Activated T-cell treated with anti-CD3 and anti-CD28 coated beads, Interleukin-2, amount 50 U/mL, for 72 hours (primary cell): ENCODE measurements at places on chromosomes 7 and 10. TPM values are rescaled to one million over a fixed set of nuclear protein-coding genes. Genes with fewer than 3 reads are reported as not detected.

Gene FOXI2
- not detected for total RNA-seq

DNA sequence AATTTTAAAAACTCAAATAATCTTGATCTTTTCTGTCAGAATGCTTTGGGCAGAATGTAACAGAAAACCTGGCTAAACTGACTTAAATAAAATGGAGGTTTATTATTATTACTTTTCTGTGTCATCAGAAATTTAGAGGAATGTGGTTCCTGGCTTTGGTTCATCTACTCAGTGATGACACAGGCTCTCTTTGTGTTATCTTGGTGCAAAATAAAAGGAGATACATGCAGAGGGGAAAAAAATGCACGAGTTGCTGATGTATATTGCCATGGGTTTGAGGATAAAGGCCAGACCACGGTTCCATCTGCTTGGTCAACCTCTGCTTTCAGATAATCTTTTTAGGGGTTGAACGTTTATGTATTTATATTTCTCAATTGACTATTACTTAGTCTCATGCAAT lies 181.4 kb downstream of the SUGCT start:
- DNase-seq: no peak

GRCh38 chr10:48801001-48801421 lies 116.3 kb downstream of the WDFY4 start:
- no peak for DNase-seq

Gene SPAG6
- 0.38 TPM for total RNA-seq

Gene STRIP2
- 79.2 TPM for total RNA-seq

DNA sequence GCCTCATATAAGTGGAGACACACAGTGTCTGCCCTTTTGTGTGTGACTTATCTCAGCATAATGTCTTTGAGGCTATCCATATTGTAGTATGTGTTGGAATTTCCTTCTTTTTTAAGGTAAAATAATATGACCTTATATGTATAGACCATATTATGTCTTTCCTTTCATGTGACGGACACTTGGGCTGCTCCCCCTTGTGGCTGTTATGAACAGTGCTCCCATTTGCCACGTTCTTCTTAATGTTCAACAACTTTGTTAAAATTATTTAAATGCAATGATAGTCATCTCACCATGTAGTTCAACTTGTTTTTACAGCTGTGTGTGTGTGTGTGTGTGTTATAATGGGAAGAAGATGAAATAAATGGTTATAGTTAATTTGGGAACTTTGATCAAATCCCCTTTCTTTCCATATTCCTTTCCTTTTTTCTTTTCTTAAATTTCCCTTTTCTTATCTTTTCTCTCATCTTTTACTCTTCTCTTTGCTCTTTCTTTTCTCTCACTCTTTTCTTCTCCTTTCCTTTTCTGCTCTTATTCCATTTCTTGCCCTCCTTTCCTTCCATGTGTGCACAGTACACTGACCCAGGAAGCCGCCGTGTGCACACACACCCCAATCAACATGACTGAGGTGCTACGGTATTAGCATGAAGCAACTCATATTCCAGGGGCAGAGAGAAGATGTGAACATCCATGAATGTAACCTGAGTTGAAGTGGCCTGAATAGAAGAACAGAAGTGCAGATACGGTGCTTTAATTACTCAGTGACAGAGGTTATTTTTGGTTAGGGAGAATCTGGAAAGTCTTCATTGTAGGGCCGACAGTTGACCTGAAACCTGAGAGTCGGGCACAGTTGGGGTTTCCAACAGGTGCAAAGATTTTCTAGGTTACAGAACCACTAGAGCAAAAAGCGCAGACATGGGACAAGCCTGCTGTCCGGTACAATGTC lies 596.6 kb downstream of the SDK1 start:
- DNase-seq: peak; percentile 47
